ENCODE measurements at places on chromosomes 13 and 19.

GRCh38 chr13:27922883-27923612 lies 3.2 kb downstream of the PDX1 start:
- no peak for DNase-seq

- no peak for DNase-seq
These were observed 1138.2 kb downstream of the UQCRFS1 start for GRCh38 chr19:28074773-28075172.

- no peak for DNase-seq
These were observed 3.0 kb downstream of the GADD45B start for GRCh38 chr19:2478756-2479555.

GRCh38 chr13:46307554-46307953 lies 79.5 kb downstream of the RUBCNL start:
- DNase-seq = no peak

- no peak for DNase-seq
These were observed 17.3 kb upstream of the GDF15 start for GRCh38 chr19:18368504-18369222.

- DNase-seq = no peak
These were observed 7.7 kb upstream of the ZNF611 start for GRCh38 chr19:52742516-52742915.

DNA sequence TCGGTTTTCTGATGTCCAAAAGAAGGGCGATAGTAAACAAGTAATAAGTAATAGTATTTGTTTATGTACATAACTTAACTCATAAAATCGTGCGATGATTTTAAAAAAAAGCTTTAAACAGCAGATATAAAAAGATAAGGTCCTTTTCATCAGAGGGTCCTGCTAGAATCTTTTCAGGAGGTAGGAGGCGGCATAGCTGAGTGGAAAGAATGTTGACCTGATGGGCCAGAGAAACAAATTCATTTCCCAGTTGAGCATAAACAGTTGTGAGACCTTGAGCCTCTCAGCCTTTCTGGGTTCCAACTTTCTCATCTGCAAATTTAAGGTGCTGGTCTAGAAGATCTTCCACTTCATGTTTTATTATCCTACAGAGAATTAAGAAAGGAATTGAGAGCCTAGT lies 173.5 kb downstream of the LACC1 start:
- no peak for DNase-seq

DNA sequence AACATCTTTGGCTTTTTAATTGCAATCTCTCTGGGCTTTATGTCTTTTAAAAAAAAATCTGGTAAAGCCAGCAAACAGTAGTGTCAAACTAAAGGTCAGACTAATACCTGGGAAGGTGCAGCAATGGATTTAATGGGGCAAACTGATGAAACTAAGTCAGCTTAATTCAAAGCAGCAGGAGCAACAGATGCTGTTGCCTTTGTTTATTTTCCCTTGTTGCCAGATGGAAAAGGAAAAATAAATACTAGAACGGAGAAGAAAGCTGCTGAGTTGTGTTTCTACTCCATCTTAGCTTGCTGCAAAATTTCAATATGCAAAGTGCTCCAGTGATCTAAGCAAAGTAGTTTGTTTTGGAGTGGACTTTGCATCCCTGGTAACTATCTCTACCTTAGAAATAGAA lies 1097.8 kb downstream of the PCDH17 start:
- DNase-seq = no peak

DNA sequence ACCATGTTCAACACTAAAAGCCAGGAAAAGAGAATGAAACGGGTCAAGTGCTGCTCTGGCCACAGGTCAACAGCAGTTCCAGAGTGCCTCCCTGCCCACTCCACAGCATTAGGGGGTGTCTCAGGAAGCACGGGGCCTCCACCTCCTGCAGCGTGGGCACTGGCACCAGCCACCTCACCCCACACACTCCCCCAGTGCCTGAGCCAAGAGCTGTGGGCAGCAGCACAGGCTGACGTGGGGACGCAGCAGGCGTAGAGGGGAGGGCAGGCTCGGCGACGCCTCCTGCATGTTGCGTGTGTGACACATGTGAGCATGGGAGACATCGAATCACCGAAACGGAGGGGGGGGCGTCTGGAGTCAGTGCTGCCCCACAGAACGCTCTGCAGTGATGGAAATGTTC lies 21.4 kb upstream of the TMEM160 start:
- no peak for DNase-seq

DNA sequence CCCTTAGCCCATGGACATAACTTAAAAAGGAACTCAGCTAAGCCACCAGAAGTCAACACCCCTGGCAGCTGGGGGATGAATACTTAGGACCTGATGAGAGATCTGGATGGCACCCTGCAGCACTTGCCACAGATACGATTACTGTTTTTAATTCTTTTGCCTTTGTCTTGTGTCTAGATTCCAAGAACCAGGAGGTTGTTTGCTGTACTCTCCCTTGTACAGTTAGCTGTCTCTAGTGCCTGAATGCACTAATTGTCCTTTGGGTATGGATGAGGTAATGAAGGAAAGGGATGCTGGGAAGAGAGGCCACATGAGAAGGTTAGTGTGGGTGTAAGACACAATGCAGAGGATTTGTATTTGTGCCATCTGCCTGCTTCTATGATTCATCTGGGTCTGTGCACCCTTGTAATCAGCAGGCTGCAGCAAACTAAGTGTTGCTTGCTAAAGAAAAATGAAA lies 385.8 kb downstream of the KCNRG start:
- DNase-seq = no peak

GRCh38 chr13:102907016-102907756 lies 61.4 kb downstream of the ERCC5 start:
- no peak for DNase-seq

DNA sequence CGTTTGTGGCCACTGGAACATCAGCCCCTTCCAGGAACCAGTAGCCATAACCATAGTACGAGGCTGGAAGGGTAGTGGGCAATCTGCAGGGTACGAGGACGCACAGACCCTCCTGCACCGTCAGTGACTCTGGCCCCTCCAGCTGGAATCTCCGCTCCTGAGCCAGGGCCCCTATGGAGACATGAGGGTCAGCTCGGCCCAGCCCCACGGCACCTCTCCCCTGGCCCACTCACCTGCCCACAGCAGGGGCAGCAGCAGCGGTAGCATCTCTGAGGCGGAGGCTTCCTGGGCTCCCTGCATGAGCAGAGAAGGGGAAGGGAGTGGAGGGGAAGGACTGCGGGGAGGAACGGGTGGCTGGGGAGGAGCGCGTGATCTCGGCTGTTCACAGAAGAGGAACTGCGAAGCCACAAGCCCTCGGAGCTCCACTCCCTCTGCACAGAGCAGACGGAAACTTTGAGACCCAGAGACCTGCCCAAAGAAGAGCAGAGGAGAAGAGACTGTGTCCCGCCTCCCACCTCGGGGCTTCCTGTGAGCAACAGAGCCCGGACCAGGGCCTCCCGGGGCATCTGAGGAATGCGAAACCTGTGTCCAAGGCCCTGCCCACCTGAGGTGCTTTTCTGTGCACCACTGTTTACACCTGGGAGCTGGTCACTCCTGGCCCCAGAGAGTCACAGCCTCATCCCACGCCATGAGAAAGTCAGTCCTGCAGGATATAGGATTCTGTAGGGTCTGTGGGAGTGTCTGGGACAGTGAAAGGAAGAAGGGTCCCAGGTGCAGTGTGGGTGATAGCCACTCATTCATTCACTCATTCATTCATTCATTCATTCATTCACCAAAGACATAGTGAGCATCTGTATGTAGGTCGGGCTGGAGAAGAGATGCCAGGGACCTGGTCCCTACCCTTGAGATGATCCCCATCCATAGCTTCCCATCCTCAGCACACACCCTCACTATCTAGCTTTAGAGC lies at the start of gene SIGLEC6:
SIGLEC6 (minus strand) TSS at position 322 of the 967 bp plus-strand sequence; CDS start at position 300, 22 bp downstream.
- no peak for DNase-seq

DNA sequence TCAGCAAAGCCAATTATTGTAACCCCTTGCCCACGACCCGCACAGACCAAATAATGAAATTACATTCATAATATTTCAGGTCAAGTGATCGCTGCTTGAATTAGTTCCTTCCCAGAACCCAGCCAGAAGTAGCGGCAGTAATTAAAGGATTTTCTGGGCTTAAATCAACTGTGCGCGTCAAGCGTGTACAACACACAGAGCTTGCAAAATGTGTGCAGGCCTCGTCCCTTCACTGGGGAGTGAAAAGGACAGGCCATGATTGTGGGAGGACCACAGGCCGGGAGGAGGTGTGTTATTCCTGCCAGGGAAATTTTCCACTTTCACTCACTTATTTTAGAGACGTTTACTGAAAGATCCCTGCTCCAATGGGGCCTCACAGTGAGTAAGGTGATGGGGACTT lies 84.9 kb downstream of the CHST8 start:
- no peak for DNase-seq

GRCh38 chr13:97540696-97541095 lies 106.7 kb downstream of the RAP2A start:
- no peak for DNase-seq

- no peak for DNase-seq
These were observed 238.0 kb downstream of the PCDH9 start for GRCh38 chr13:66992183-66992582.

DNA sequence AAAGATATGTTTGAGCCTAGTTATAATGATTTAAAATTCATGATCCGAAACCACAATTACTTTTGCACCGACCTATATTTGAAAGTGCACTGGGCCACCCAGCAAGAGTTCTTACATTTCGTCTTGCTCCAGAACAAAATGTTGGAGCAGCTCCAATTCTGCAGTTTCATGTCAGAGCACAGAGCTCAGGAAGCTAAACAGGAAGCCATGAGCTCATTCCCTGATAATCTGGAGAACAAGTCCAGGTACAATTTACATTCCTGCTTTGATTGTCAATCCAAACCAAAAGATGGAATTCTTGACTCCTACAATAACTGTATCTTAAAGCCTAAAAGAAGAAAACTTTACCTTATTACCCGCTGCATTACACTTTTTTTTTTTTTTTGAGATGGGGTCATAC lies 131.8 kb downstream of the KCTD12 start:
- DNase-seq = no peak

- peak; percentile 6 for DNase-seq
These were observed 4.2 kb downstream of the ADPRHL1 start for GRCh38 chr13:113448885-113449692.

- DNase-seq = no peak
These were observed 43.4 kb downstream of the TPT1 start for GRCh38 chr13:45297456-45298205.

- no peak for DNase-seq
These were observed 69.0 kb downstream of the LRCH1 start for GRCh38 chr13:46621792-46622629.

DNA sequence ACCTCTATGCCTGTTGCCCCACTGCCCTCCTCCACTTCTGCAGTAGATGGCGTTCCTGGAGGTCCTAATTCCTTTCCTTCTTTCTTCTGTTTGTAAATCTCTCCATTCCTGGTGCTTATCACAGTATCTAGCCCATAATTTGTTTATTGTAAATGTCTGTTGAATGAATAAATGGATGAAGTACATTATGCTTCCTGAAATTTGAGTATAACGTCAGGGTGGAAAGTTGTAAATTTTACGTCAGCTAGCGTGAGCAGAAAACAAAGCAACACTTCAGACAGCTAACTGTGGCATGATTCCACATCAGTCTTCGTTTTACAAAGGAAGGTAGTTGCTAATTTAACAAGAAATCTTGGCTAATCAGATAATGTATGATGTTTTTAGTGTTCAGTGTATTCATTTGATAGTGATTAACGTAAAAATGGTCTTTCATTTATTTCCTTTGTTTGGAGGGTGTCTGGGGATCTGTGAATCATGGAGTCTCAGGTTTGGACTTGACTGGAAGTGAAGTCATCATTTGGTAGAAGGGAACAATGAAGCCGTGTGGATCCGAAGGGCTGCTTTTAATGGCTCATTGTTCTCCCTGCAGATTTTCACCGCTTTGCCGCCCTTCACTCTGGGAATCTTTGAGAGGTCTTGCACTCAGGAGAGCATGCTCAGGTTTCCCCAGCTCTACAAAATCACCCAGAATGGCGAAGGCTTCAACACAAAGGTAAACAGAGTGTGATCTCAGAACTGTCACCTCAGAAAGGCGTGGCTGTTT lies 215.1 kb downstream of the SHISA2 start:
- DNase-seq = no peak

DNA sequence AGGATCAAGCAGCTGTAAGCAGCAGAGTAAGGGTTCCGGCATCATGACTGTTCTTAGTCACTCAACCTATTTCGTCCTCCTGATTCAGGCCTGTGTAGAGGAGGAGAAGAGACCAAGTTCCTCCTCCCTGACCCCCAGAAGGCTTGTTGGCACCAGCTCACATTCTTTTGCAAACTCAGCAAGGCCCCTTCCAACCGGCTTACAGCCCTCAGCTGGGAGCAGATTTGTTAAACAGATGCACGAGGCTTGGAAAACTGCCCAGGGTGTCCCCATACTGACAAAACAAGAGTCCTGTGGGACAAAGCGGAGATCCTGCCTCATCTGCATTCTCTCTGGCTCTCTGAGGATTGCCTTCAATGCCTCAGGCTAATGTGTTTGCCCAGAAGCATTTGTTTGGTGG lies 113.2 kb upstream of the SOX21 start:
- DNase-seq = no peak

GRCh38 chr13:30464496-30465342 lies 1.0 kb downstream of the HMGB1 start:
- DNase-seq = peak; percentile 68

DNA sequence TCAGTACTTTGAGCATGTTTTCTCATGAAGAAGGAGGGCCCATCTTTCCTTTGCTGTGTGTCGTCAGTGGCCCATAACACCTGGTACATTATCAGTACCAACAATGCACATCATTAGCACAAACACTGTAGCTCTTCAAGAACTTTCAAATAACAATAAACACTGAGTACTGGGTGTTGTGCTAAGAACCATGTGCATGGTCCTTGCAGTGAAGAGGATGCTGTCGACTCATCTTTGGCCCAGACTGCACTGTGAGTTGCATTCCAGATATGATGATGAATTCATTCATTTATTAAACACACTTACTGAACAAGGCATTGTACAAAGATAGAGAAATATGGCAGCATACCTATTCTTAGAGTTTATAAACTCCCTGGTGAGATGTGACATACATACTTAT lies 55.8 kb downstream of the FLT3 start:
- no peak for DNase-seq

GRCh38 chr13:20311596-20311995 lies 79.5 kb upstream of the GJB6 start:
- no peak for DNase-seq

GRCh38 chr19:8161135-8161646 lies 11.8 kb upstream of the FBN3 start:
- no peak for DNase-seq

- no peak for DNase-seq
These were observed 23.3 kb upstream of the EMP3 start for GRCh38 chr19:48301886-48302599.

- DNase-seq = no peak
These were observed 13.5 kb downstream of the DPF1 start for GRCh38 chr19:38210458-38210987.

DNA sequence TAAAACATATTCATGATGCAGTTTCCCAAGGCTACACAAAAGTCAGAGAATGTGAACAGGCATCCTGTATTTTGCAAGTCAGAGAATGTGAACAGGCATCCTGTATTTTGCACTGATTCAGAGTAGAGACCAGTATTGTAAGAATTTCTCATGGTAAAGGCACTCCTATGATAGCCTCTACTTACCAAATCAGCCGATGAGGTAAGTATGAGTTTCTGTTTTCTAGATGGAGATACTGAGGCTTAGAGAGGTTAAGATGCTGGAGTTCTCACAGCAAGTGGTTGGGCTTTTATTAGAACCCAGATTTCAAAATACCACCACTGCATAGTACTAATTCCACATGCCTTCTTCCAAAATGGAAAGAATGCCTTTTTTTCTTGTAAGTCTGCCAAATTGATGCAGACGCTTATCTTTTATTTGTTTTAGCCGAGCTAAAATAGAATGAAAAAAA lies 12.3 kb downstream of the TPT1 start:
- DNase-seq = no peak
